ENCODE measurements at places on chromosomes 1 and 21. TPM values are rescaled to one million over a fixed set of nuclear protein-coding genes. Genes with fewer than 3 reads are reported as not detected.

The MTARC1 gene
- total RNA-seq, result not detected

The DNAJC28 gene
- total RNA-seq, result 0.95 TPM

The C1QB gene
- total RNA-seq, result not detected

The MYOM3 gene
- total RNA-seq, result not detected

The RNU1-3 gene
- total RNA-seq, result 1,721 TPM

The TSPAN1 gene
- total RNA-seq, result not detected

The NDUFV3 gene
- total RNA-seq, result 29.4 TPM

Data from OCI-LY7 (cell line).